ENCODE measurements at places on chromosomes 6 and 20.

- no peak for DNase-seq
These were observed 6.4 kb upstream of the SLC13A3 start for GRCh38 chr20:46657618-46658017.

DNA sequence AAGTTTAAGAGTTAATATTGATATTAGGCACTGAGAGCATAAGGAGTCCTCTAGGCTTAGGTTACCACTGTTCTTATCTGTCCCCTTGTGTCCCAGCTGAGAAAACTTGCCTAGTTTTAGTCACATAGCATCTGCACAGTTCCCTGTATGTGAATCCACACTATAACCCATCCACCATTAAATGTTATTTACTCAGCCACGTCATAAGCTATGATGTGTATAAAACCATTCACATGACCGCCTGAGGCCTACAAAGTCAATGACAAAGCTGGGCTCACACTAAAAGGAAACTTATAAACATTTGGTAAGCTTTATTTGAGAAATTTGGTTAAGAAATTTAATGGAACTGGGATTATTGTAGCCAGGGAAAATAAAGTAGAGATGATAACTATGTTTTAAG lies 59.2 kb upstream of the TFAP2D start:
- no peak for DNase-seq

- no peak for DNase-seq
These were observed 25.5 kb downstream of the GNAS start for GRCh38 chr20:58877976-58878360.

DNA sequence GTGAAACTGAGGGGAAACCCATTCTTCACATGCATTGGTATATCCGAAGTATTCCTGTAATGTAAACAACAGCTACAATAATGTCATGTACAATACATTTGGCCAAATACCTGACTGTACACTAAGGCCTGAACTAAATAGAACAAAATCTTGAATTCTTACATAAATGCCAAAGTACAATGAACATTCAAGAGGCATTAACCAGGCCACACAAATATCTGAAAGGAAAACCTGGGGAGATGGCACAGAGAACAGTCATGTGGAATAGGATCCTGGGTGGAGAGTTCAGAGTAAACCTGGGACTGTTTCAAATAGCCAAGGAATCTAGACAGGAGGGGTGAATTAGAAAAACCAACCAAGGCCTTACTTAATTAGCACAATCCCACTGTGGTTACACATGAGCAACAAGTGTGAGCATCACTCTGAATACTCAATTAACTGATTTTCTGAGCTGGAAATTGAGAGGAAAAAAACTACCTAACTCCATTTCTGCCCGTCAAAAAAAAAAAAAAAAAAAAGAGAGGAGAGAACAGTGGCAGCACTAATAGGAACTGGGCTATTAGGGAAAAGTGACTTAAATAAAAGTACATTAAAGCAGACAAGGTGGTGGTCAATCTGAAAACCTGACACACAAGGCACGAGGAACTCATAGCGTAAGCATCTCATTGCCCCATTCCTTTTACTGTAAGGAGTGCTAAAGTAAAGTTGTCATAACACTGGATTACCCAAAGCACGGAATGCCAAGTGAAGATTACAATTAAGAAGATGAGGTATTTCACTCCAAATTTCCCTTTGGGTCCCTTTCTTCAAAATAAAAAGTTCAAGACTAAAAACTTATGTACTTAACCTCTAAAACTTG lies 10.9 kb downstream of the SNX5 start:
- peak; percentile 78 for DNase-seq

- peak; percentile 50 for DNase-seq
These were observed 405.3 kb upstream of the HS3ST5 start for GRCh38 chr6:114747995-114748625.

DNA sequence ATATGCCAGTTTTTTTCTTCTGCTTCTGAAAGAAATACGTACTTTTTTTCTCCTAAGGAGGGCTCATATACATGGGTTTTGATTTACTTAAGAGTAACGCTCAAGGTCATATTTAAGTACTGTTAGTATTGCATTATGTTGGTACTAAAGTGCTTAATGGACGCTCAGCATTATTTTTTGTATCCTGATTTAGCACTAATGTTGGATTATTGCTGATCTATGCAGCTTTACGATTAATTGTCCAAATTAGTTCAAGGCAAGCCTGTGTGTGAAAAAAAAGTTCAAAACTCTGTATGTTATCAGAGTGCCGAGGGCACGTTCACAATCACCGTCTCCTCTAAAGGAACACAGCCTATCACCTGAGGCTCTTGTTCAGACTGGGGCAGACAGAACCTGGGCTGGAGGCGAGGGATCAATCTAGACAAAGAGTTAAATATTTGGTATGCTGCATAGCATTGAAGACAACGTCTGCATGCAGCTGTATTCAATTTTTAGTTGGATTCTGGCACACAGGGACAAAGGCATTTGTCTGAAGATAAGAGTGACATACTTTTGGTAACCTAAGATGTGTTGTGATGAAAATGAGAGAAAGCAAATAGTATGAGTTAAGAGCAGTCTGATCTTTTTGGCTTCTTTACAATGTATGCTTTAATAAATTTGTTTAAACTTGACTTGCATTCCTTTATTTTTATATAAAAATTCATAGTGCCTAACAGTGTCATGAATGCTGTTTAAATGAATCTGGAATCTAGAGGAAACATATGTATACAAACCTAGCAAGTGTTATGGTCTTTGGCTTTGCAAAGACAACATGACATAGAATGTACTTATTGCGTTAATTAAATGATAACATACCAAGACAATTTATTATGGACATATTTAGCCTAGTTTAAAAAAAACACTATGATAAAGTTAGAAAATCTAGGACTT lies 341.2 kb downstream of the SAMD5 start:
- DNase-seq = no peak

GRCh38 chr20:43432498-43432897 lies 25.2 kb upstream of the SRSF6 start:
- no peak for DNase-seq

GRCh38 chr6:38552121-38552520 lies 87.6 kb downstream of the BTBD9 start:
- no peak for DNase-seq
